Karpas-422 (cell line): ENCODE measurements at places on chromosomes 3 and 15. TPM values are rescaled to one million over a fixed set of nuclear protein-coding genes. Genes with fewer than 3 reads are reported as not detected.

Gene TRAK1
- 72.8 and 115 TPM in 2 replicates for total RNA-seq

Gene ACP3
- total RNA-seq, result 0.36 and 0.71 TPM in 2 replicates

Gene AGTR1
- not detected in 2 replicates for total RNA-seq

Gene DNAH12
- total RNA-seq, result 0.43 TPM in 1 of 2 replicates, not detected in the other

Gene SOX14
- not detected in 2 replicates for total RNA-seq

Gene CCR3
- not detected in 2 replicates for total RNA-seq

Gene SH3GL3
- not detected in 2 replicates for total RNA-seq

Gene MYO5A
- total RNA-seq, result 34.8 and 50.1 TPM in 2 replicates
